ENCODE measurements at places on chromosomes 3 and 15. TPM values are rescaled to one million over a fixed set of nuclear protein-coding genes. Genes with fewer than 3 reads are reported as not detected.

Gene ISLR2
- total RNA-seq, result not detected

Gene TRIM69
- 67.9 TPM for total RNA-seq

Gene RTP3
- not detected for total RNA-seq

Gene FAM3D
- not detected for total RNA-seq

Gene TYRO3
- 1.1 TPM for total RNA-seq

Gene BCHE
- total RNA-seq, result not detected

Gene EOMES
- total RNA-seq, result 0.50 TPM

Gene TRH
- not detected for total RNA-seq

Gene NME9
- not detected for total RNA-seq

Gene SLC6A20
- total RNA-seq, result not detected

Gene CILP
- 0.04 TPM for total RNA-seq

DNA sequence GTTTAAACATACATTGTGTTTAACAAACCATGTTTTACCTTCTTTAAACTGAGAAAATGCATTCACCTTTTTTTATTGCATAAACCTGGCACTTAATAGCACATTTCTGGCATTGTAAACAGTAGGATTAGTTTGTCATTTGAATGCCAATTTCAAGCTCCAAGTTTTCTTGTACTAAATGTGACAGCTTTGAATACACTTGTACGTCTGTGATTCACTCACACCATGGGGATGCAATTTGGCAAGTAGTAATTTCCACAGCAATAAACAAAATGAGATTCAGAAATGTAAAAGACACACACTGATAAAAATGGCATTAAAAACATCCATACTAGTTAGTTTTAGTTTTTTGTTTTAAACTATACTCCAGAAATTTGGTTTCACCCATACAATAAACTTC lies 598.9 kb downstream of the SI start:
- DNase-seq, result no peak

- DNase-seq, result no peak
Measured at GRCh38 chr3:73258057-73258456, 196.6 kb downstream of the EBLN2 start.

- no peak for DNase-seq
Measured at GRCh38 chr3:44013967-44014366, 227.7 kb upstream of the TOPAZ1 start.

DNA sequence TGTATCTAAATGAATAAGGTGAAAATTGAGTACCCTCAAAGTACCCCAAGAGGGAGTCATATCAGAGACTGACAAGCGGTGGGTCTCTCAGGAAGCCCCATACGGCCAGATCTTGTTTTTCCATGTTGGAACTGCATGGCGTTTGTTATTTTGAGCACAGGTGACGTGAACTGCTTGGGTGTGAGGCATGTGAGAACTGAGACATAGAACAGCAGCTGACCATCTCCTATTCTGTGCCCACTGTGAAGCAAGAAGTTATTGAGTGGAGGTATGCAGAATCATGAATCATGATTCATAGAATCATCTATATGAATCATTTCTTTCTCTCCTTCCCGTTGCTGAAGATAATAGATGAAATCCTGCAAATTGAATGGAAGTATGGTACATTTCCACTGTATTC lies 4.6 kb downstream of the VPS8 start:
- DNase-seq, result no peak

- DNase-seq, result no peak
Measured at GRCh38 chr3:112365636-112366035, 32.7 kb downstream of the CD200 start.

DNA sequence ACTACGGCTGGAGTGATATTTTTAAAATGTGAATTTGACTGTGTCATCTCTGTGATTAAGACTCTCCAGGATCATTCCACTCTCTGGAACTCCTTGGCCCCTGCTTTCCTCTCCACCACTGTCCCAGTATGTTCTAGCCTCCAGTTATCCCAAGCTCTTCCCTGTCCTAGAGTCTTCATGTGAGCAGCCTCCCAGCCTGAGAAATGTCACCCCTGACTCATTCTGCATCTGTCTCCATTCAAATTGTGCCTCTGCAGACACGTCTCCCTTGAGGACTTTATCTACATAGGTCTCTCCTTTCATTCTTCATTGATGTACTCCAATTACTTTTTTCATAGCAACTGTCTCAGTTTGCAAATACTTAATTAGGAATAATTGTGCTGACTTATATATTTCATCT lies 317.7 kb upstream of the ADAMTS9 start:
- no peak for DNase-seq

DNA sequence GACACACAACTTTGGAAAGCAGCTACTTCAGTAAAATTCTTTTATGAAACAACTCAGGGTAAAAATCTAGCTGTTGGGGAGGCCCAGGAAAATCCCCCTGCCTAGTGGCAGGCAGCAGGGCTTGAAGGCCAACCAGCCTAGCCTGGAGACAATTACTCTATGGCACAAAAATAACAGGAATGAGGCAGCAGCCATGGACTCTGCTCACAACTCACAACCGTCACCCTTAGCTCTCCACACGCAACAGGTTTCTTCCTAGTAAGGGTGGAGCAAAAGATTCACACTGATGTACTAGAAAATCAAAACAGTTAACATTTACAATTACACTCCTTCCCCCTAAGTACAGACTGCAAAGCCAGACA lies 530 bp upstream of the FBXL22 start:
- DNase-seq, result no peak
